ENCODE measurements at places on chromosomes 16 and 17.
A peak's percentile ranks its signal among the peaks of the same experiment; 100 is the strongest.

- no peak for DNase-seq
Measured at GRCh38 chr16:28569021-28569420, 15.3 kb downstream of the SGF29 start.

GRCh38 chr16:74107795-74108610 is 188.6 kb upstream of the PSMD7 start:
- no peak for DNase-seq

- no peak for DNase-seq
Measured at GRCh38 chr16:28873543-28874201, 4.6 kb upstream of the ATP2A1 start.

DNA sequence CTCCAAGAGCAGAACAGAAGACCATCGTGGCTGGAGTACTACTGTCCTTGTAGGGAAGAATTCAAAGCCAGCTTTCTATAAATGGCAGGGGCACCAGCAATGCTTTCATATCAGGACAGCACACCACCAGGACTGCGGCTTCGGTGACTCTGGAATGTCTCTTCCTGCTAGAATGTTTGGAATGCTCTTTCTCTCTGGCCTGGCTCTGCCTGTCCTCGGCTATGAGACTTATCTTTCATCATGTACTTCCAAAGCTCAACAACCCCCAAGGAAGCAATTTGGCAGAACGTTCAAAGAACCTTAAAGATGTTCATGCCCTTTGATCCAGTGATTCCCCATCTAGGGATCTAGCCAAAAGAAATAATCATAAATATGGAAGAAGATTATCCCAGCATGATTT is 52.7 kb upstream of the NOG start:
- DNase-seq = no peak

DNA sequence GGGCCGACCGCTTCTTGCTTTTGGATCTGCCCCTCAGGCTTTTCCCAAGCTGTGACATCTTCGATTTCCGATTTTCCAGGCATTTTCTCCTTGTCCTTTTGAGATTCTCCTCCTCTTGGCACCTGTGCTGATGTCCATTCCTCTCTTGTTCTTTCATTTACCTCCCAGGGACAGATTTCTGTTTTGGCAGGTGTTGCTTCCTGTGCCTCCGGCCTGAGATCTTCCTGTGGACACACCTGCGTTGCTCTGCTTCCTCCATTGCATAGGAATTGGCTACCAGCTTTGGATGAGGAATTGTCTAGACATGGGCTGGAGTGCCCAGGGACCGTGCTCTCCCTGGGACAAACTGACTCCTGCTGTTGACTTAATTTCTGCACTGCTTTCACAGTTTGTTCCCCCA is 15.1 kb downstream of the GPR179 start:
- no peak for DNase-seq

DNA sequence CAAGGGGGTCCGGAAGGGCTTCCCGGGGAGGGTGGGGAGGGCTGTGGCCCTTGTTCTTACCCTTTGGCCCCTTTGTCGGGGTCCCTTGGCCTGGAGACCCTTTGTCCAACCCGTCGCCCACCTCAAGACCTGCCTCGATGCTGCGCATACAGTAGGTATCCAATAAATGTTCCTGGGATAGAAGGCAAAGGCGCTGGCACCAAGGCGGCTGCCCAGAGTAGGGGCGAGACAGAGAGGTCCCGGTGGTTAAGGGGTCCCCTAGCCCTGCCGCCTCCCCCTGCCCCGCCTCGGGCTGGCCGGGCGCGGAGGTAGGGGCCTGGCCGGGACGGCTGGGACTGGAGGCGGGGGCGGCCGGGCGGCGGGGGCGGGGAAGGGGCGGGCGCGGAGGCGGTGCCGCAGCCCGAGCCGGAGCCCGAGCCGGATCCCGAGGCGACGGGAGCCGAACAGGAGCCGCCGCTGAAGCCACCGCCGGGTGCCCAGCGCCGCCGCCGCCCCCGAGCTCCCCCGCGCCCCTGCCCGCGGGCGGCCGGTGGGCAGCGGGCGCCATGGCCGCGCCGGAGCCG is at the start of gene NHERF2:
Gene NHERF2, plus strand, starts transcription at position 442 of the 563 bp plus-strand sequence. Its CDS starts 104 bp downstream, at position 546.
- DNase-seq = peak; percentile 44

DNA sequence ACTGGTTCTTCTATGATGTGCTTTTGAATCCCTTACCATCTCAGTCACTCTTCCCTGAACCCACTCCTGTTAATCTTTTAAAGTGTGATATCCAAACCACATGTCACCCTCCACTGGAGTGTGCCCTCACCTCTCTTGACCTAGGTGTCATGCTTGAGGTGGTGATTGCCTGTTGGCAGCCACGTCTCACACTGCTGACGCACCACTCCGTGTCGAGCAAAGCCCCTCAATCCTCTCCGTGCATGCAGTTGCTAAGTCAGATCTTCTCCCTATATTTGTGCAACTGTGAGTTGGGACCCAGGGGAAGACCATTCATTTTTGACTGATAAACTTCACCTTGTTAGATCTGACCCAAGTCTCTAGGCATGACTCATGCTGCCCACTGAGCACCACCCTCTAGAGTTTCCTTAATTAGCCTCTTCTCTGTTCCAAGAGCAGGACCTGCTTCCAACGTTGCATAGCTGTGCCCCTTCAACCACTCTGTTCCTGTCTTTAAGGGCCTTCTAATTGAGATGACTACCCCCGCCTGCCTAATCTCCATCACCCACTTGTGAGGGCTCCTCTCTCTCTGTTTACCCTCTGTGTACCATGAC is 2.7 kb downstream of the MYH13 start:
- DNase-seq = no peak

GRCh38 chr16:70685938-70686375 is at the start of gene MTSS2:
Gene MTSS2, minus strand, starts transcription at chr16:70686053. Its CDS starts 262 bp downstream, at chr16:70685791.
- no peak for DNase-seq

DNA sequence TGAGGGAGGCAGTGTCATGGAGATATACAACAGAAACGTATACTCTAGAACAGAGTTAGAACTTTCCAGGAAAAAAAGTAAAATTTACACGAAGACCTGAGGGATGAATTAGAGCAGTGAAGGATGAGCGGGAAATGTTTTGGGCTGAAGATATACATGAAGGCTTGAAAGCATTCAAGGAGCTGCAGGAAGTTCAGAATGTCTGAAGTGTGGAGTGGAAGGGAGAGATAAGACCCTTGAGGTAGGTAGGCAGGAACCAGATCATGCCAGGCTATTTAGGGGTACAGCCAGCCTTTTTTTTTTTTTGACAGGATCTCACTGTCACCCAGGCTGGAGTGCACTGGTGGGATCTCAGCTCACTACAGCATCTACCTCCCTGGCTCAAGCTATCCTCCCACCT is 3.2 kb upstream of the NLK start:
- no peak for DNase-seq

DNA sequence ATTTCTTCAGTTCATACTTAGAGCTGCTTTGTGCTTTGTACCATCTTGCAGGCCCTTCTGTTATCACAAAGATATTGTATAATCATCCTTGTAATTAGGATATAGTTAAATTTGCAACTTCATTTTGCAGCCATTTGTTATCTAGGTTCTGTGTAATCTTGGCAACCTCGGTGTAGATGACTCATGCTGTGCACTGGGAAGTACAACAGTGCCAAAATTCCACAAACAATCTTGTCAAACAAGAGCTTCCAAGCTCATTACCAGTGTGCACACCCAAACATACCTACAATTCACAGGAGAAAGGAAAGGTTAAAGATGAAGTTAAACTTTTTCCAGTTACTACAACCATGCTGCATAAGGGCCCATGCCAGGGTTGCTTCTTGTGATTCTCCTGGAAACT is 1231.8 kb downstream of the CDH11 start:
- no peak for DNase-seq

GRCh38 chr17:55546991-55547664 is 35.9 kb upstream of the SMIM36 start:
- peak; percentile 23 for DNase-seq

- DNase-seq = no peak
Measured at GRCh38 chr17:34527908-34528470, 51.4 kb upstream of the TMEM132E start.

DNA sequence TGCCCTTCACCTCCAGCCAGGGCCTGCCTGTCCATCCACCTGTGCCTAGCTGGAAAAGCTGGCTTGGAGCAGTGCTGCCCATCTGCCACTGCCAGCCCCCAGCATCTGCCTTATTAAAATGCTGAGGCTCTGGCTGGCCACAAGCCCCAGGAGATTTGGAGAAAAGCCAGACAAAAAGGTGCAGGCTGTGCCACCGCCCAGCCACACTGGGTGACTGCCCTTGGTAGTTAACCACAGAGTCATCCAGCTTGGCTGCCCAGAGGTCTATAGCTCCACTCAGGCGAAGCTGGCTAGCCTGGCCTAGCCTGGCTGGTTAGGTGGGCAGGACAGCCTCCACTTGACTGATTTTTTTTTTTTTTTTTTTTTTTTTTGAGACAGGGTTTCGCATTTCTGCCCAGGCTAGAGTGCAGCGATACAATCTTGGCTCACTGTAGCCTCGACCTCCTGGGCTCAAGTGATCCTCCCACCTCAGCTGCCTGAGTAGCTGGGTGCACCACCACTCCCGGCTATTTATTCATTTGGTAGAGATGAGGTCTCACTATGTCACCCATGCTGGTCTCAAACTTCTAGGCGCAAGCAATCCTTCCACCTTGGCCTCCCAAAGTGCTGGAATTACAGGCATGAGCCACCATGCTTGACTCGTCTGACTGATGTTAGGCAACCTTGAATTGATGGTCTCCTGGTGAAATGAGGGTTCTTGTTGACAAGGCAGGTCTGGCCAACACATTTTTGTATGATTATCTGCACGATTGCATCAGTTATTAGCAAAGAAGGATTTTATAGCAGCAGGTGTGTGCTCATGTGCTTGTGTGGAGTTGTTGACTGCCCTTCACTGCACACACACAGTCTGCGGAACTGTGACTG is 103.8 kb downstream of the RAB11FIP4 start:
- no peak for DNase-seq

DNA sequence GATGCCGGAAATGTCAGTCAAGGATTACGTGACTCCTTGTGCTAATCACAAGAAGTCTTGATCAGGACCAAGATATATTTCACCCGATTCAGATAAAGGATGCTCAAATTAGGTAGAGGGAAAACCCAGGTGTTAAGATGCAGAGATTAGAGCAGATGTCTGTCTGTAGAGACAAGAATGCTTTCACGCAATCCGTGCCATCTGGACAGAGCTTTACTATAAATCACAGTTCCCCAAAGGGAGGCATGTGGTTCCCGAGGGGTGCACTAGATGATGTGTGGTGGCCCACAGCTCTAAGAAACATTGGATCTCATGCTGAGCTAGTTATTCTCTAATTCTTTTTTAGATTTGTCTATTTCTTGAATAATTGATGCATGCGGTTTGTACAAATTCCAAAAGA is 9.8 kb upstream of the MAP3K14 start:
- no peak for DNase-seq

DNA sequence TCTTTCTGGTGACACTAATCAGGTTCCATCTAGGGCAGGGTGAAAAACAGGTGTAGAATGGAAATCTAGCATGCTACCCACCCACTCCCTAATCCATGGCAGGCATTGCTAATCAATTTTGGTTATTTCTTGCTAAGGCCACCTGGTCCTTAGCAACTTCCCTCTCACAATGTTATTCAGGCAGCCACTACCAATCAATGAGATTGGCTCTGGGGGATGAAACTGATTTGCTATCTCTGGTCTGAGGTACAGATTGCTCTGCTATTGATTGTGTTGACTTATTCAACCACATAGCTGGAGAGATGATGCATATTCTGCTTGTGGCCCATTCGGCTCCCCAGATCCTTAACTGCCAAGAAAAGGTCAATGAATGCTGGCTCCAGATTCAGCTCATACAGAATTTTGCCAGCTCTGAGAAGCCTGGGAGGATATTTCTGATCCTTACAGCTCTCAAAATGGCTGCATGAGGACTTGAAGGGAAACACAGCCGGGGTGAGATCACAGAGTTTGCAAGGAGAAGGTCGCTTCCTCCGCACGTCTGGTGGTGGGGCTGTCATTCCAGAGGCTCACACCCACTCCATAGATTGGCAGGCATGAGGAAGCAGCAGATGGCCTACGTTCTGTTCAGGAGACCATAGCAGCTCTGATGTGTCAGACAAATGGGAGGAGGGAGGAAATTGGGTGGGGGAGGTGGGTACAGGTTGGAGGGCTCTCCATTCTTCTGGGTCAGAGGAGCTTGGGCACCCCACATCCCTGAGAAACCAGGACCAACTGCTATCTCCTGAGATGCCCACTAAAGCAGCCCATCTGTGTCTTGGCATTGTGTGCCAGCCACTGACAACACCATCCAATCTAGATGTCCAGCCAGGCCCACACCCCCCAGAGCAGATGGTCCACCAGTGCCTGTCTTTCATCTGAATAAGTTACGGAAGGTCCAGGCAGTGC is 22.3 kb downstream of the SEZ6 start:
- no peak for DNase-seq

- no peak for DNase-seq
Measured at GRCh38 chr17:32602396-32602795, 115.6 kb downstream of the CDK5R1 start.

- no peak for DNase-seq
Measured at GRCh38 chr16:78496189-78496588, 396.7 kb downstream of the WWOX start.

DNA sequence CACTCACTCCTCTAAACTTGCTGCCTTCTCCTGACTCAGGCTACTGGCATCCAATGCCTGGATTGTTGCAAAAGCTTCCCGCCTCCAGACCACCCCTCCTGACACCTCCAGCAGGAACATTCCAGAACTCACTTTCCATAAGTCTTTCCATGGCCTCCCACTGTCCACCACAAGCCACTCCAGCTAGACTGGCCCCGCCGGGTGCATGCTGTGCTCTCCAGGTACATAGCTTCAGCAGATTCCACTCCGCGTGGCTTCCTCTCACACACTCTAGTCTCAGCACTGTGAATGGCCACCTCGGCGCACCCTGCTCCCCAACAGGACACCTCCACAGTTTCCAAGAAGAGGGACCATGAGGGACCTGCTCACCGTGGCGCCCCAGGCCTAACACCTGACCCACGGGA is 25.9 kb upstream of the FAAP100 start:
- no peak for DNase-seq

GRCh38 chr17:8867361-8867981 is at the start of gene PIK3R6:
Gene PIK3R6, minus strand, starts transcription at chr17:8867674. Its CDS starts 17,880 bp downstream, at chr17:8849794.
- DNase-seq = no peak

DNA sequence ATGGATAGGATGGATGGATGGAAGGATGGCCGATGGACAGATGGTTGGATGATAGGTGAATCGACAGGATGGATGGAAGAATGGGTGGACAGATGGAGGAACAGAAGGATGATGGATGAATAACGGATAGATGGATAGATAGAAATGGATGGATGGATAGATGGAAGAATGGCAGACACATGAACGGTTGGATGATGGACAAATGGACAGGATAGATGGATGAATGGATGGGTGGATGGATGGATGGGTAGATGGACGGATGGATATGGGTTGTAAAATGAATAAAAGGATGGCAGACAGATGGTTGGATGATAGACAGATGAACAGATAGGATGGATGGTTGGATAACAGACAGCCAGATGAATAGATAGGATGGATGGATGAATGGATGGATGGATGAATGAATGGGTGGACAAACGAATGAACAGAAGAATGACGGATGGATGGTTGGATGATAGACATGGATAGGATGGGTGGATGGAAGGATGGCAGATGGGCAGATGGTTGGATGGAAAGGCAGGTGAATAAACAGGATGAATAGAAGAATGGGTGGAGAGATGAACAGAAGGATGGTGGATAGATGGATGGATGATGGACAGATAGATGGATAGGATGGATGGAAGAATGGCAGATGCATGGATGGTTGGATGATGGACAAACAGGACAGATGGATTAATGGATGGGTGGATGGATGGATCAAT is 55.9 kb downstream of the DYNLRB2 start:
- no peak for DNase-seq

GRCh38 chr16:87057951-87058560 is 259.1 kb downstream of the C16orf95 start:
- no peak for DNase-seq

Measured in right kidney (tissue), 9 donors.